ENCODE measurements at places on chromosomes 4 and X.

- DNase-seq, result no peak
Measured at GRCh38 chr4:66000510-66001117, 330.3 kb upstream of the EPHA5 start.

DNA sequence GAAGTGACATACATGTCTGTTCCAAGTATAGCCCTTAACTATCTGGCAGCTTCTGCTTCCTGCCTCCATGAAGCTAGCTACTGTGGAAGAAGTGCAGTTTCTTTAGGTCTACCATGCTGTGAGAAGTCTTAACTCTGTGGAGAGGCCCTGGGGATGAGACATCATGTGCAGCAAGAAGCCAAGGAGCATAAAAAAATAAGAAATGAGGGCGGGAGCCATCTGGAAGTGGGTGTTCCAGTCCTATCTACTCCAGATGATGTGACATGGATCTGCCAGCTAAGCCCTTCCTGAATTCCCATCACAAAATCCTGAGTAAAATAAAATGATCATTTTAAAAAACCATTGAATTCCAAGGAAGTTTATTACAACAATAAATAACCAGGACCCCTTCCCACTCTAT is 87.9 kb upstream of the TBC1D9 start:
- no peak for DNase-seq

DNA sequence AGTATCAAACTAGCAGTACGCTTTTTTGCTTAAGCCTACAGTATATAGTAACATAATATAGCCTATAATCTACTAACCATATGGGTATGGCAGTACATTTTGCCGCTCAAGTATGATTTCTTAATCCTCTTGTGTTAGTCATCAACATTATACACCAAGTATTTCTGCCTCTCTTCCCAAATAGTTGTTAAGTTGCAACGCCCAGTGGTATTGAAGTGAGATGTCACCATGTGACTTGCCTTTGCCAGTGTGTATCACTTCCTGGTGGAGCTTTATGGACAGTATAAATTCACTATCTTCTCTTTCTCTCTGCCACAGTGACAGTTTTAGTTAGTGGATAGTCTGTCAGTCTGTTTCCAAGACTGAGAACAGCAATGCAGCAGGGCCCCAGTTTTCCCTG is 535.5 kb downstream of the PDHA2 start:
- DNase-seq, result no peak

DNA sequence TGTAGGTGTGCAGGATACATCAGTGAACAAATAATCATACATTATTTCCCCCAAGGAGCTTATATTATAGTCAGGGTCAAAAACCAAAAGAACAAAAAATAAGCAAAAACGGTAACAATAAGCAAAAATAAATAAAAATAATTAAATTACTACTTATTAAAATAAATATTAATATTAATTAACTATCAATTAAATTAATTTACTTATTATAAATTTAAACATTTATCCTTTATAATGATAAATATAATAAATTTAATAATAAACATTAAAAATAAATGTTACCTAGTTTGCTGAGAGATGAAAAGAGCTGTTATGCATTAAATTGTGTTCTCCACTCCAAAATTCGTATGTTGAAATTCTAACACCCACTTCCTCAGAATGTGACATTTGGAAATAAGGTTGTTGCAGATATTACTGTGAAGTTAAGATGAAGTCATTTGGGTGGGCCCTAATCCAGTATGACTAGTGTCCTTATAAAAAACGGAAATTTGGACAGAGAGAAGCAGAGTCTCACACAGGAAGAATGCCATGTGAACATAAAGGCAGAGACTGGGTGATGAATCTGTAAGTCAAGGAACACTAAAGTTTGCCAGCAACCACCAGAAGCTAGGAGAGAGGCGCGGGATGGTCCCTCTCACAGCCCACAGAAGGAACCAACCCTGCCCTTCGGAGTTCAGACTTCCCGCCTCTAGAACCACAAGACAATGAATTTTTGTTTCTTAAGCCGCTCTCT is 67.2 kb upstream of the IBSP start:
- DNase-seq, result no peak

GRCh38 chr4:60938621-60939020 is 261.5 kb upstream of the ADGRL3 start:
- DNase-seq, result no peak

GRCh38 chrX:97909245-97909644 is 1025.5 kb downstream of the RPA4 start:
- DNase-seq, result no peak

DNA sequence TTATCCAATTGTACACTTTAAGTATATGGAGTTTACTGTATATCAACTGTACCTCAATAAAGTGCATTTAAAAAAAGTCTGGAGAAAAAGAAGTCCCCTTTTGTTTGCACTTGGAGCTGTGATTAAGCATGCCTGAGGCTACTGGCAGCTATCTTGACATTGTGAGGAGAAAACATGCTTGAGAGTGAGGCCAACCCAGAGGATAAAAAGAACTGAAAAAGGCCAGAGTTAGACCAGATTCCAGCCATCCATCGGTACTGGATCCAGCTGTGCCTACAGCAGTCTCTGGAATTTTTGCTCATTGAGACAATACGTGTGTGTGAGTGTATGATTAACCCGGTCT is 57.4 kb downstream of the LGI2 start:
- DNase-seq, result no peak

DNA sequence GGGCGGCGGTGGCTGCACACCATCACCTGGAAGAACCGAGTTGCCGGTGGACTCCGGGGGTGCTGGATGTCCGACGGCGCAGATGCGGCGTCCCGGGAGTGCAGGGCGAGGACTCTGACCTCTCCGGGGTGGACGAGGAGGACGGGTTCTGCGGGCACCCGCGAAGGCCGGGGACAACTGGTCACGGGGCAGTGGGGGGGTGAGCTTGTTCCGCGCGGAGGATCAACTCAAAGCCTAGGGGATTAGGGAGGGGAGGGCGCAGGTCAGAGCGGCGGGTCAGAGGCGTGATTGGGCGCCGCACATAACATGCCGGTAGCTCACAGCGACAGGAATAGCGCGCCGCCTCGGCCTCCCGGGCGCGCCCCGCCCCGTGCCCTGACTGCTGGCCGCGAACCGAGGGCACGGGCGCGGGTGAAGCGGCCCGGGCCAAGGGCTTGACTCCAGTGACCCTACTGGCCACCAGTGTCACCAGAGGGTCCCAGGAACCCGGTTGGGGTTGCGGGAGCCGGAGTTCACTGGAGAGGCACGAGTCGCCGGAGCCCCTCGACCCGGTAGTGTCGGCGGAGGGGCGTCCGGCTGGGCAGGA is at the start of gene KLHL34:
KLHL34 (minus strand) TSS at position 179 of the 586 bp plus-strand sequence. CDS start 542 bp downstream, outside the sequence.
- no peak for DNase-seq

- no peak for DNase-seq
Measured at GRCh38 chrX:39613997-39614679, 483.6 kb downstream of the BCOR start.

DNA sequence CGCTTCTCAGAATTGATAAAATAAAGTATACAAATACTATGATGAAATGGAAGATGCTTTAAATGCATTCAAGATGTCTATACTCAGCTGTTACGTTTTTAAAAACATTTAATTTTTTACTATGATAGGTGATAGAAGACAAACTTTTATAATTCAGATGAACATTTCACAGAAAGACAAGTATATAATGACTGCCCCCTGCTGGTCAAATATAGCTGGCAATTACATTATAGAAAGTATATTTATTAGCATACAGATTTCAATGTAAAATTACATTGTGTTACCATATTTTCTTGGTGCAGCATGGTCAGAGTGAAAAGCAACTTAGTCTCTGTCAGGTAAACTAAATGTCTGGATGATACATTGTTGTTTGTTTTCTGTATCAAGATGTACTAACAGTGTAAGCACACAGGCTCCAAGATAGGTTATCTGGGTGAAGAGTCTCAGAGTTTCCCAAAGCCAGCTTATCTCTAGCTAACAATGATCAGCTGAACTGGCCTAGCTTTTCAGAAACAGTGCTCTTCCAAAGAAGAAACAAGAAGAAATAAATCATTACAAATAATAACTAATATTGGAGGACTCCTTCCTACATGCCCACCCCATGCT is 54.1 kb downstream of the SRPX start:
- DNase-seq, result peak; percentile 19

DNA sequence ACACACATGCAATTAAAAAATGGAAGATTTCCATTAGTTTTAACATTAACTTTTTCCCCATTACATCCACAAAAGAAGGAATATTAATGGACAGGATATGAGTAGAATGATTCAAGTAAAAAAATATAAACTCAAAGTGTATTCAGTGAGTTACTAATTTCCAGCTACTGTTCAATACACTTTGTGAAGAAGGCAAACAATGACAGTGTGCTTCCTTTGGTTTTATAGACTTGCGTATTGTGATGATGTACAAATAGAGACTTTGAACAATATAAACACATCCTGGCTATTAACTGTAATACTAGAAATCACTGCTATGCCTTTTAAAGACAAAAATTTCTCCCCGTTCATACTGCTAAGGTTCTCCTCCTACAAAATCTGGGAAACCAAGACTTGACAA is 171.4 kb downstream of the ASB9 start:
- no peak for DNase-seq

GRCh38 chr4:188727746-188728145 is 588.5 kb downstream of the TRIML1 start:
- DNase-seq, result no peak

GRCh38 chr4:78693777-78694456 is 82.2 kb upstream of the BMP2K start:
- peak; percentile 83 for DNase-seq

- peak; percentile 72 for DNase-seq
Measured at GRCh38 chr4:173333658-173334084, 487 bp downstream of the HMGB2 start.

DNA sequence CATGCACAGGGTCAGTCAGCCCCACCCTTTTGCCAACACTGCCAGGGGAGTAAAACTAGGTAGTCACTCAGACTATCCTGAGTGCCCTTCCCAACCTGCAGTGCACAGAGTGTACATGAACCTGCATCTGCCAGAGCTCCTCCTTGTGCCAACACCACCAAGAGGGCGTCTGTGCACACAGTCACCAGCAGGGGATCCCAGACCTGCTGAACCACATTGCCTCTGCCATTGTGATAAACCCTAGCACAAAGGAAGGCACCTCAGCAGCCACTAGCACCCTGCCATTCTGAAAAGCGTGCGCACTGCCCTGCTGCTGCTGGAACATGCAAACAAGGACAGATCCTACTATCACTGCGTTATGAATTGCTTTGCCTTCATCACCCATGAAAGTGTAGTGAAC is 247.8 kb upstream of the POU3F4 start:
- DNase-seq, result no peak

GRCh38 chr4:113708250-113708649 is 53.3 kb downstream of the CAMK2D start:
- DNase-seq, result no peak

DNA sequence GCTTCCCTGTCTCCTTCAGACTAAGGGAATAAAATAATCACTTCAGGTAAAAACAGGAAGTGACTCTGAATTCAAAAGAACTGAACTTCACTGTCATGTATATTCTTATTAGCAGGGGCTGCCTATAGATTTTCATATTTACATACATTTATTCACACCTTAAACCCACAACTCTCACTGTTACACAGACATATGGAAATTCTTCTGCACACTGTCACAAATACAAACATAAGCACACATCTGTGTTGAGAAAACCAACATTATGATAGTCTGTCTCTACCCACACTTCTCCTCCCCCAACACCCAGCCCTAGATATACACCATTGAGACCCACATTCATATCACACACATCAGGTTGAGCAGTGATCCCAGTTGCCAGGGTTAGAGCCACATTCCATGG is 5.7 kb upstream of the FGF16 start:
- no peak for DNase-seq

DNA sequence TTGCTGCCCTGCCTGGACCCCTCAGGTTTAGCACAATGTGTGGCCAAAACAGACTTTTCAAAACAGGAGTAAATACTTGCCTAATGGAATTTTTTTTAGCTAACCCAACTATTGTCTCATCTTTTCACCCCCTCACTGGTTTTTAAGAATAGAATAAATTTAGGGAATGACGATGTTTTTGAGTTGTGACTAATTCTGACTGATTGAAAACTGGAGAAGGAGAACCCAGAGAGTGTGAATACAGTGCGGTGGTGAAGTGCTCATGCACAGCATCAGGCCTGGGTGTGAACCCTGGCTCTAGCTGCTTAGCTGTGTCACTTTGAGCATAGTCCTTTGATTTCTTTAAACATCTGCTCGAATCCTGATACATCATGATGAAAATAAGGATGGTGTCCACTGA is 10.5 kb downstream of the ANTXR2 start:
- no peak for DNase-seq
